ENCODE measurements at places on chromosomes 11 and 22.

- no peak for DNase-seq
These were observed 1.3 kb downstream of the MACROD1 start for GRCh38 chr11:64164392-64165312.

- peak; percentile 81 for DNase-seq
These were observed 9.0 kb upstream of the VPREB1 start for GRCh38 chr22:22235558-22235957.

DNA sequence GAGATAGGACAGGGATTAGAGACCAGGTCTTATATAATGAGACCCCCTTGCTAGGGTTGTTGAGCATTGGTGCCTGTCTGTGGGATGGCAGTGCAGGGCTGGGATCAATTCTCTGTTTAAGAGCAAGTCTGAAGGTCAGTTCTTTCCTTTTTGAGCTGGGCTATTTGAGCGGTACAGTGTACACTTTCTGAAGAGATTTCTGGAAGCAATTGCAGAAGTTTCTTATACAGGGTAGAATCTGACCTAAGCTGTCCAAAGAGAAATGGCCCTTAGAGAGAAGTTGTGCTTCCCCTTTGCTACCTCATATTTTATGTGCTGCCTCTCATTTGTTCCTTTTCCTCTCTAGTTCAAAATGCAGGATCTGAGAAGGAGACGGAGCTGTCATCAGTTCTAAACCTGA, 35.8 kb downstream of the CSTPP1 start:
- DNase-seq: no peak

- DNase-seq: no peak
These were observed 645 bp downstream of the RTCB start for GRCh38 chr22:32411402-32411801.

DNA sequence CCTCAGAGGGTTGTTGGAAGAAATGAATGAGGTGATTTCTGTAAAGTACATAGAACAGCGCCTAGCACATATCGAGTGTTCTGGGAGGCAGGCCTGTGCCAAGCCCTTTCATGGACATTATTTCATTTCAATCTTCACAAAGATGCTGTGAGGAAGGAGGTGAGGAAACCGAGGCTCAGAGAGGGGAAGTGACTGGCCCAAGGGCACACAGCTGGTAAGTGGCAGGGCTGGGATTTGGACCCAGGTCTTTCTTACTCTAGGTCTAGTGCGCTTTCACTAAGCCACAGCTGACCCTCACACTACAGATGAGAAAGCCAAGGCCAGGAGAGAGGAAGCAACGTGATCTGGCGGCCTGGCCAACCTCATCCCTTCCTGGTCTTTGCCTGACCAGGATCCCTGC, 2.0 kb downstream of the PELI3 start:
- no peak for DNase-seq

GRCh38 chr11:127133061-127133460, 132.5 kb upstream of the KIRREL3 start:
- no peak for DNase-seq

GRCh38 chr11:79393362-79394043, 47.3 kb downstream of the TENM4 start:
- no peak for DNase-seq

GRCh38 chr11:27875831-27876775, 175.8 kb upstream of the BDNF start:
- no peak for DNase-seq

- DNase-seq: no peak
These were observed 40.7 kb downstream of the ZNRF3 start for GRCh38 chr22:28923826-28924732.

GRCh38 chr11:86047275-86047991, 21.5 kb downstream of the PICALM start:
- DNase-seq: peak; percentile 79

DNA sequence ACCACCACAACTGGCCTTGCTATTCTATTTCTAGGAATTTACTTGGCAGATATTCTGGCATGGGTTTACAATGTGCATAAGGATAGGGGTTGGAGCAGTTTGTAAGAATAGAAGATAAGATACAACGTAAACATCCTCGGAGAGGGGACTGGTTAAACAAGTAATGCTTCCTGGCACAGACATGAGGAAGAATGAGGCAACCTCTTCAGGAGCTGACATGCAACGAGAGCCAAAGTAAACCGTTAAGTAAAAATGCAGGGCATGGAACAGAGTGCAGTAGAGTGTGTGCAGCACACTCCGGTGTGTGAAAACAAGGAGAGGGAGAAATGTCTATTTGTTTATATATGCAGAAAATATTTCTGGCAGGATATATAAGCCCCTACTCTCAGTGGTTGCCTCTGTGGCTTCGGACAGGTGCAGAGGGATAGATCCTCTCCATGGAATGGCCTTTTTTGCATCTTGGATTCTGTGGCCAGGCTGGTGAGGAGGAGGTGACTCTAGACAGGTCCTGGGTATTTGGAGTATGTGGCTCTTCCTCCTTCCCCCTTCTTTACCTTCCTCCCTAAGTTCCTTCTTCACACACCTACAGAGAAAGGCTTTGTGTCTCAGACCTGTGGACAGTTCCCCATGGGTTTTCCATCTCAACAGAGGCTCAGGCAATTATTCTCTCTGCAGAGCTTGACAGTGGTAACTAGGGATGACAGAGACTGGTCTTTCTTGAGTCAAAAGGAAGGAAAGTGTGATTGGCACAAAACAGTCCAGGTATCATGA, 2.5 kb downstream of the RAB36 start:
- no peak for DNase-seq

DNA sequence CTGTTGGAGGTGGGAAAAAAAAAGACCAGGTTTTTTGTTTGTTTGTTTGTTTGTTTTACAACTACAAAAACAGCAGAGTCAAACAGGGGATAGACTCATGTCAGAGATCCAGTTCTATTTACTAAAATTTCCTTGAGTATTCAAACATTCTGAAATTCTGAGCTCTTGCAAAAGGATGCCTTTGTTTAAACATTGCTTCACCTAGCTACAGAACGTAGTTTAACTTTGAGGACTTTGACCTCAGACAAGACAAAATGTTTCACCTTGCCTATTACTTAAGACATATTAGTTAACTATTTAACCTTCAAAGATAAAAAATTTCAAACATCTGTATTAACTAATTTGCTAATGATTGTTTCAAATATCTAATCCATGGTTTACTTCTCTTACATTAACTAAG, 36.1 kb upstream of the GLYATL2 start:
- no peak for DNase-seq

GRCh38 chr11:62419314-62419929, 589 bp downstream of the SCGB1A1 start:
- no peak for DNase-seq

DNA sequence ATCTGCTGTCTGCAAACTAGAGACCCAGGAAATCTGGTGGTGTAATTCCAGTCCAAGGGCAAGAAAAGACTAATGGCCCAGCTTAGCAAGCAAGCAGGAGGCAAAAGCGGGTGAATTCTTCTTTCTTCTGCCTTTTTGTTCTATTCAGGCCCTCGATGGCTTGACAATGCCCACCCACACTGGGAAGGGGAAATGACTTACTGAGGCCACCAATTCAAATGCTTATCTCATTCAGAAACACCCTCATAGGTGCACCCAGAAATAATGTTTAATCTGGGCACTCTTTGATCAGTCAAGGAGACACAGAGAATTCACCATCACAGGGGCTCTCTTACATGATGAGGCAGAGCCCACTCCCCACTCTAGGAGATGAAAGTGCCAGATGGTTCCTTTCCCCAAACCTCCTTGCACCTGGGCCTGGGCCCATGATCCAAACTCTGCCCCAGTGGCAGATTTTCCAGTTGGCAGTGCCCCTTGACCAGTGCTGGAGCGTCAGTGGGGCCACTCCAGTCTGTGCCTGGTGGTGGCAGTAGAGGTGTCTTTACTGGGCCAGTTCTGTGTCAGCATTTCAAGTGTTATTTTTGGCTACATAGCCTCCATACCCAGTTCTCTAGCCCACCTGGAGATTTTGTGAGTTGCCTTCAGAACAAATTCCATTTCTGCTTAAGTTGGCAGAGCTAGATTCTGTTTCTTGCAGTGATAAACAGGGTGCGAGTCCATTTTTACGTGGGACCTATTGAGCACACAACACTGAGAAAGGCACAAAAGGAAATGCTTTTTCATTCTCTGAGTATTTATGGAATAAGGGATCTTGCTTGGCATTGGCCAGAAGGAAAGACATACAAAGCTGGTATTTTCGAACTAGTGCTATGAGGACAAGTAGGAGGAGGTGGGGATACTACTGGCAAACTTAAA, 7.5 kb downstream of the ELMOD1 start:
- no peak for DNase-seq

GRCh38 chr22:20967697-20968211, 699 bp downstream of the AIFM3 start:
- no peak for DNase-seq

- no peak for DNase-seq
These were observed 37.2 kb upstream of the ETS1 start for GRCh38 chr11:128624269-128625175.

DNA sequence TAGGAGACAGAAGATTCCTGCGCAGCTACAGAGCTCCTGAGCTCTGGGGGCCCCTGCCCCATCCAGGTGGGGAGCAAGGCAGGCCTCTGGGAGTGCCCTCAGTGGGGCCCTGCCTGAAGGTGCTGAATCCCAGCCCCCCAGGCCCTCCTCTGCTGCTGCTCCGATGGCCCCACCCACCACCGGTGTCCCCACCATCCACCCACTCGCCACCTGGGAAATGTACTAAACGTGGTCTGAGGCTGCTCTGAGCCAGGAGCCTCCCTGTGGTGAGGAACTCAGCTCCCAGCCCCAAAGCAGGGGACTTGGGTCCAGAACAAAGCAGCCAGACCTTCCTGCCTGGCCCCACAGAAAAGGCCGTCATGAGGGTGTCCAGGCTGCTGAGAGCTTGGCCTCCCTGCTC, 289.4 kb downstream of the CTTN start:
- DNase-seq: no peak

- DNase-seq: no peak
These were observed 2392.8 kb upstream of the RAG2 start for GRCh38 chr11:38990841-38991240.

DNA sequence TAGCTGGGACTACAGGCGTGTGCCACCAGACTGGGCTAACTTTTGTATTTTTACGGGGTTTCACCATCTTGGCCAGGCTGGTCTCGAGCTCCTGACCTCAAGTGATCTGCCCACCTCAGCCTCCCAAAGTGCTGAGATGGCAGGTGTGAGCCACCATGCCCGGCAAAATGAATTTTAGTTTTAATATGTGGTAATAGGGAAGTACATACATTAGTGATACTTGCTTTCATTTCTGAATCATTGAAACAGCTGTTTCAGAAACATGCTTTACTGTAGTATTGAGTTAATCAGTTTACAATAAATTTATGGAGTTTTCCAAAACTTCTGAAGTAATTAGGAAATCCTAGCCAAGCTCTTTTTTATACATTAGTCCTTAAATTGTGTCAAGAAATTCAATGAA, 15.6 kb downstream of the PCF11 start:
- DNase-seq: no peak

DNA sequence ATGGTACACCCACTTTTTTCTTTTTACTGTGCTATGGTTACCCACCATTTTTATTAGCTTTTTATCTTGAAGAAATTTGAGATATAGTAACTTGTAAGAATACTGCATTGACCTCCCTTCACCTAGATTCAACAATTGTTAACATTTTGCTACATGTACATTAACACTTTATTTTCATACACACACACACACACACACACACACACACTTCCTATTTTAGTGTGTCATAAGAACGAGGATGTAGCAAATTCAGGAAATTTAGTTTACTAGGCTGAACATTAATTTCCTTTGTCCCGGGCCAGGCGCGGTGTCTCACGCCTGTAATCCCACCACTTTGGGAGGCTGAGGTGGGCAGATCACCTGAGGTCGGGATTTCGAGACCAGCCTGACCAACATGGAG, 1.1 kb upstream of the ATP6V1E1 start:
- DNase-seq: no peak

DNA sequence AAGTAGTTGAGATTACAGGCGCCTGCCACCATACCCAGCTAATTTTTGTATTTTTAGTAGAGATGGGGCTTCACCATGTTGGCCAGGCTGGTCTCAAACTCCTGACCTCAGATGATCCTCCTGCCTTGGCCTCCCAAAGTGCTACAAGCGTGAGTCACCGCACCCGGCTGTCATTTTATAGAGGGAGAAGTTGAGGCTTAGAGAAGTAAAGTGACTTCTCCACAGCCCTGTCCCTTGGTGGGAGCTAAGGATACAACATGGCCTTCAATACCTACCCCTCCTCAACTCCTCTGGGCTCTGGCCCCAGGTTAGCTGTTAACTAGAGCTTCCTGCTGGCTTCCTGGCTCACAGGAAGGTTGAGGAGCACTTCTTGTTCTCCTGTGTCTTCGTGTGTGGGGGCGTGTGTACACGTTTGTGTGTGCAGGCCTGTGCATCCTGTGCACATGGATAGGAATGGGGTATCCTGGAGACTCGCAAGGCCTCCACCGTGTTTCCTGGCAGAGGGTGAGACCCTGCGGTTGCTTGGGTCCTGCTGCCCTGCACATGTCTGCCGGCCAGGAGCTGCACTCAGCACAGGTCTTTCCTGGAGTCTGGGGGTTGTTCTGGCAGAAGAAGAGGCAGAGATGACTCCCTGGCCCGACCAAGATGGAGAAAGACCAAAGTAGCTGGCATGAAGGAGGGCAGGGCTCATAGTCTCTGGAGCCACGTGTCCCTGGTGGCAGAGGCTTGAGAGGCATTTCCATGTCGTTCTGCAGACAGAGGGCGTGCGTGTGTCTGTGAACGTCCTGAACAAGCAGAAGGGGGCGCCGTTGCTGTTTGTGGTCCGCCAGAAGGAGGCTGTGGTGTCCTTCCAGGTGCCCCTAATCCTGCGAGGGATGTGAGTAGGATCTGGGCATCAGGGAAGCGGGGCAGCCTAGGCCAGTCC, 2.4 kb downstream of the SIDT2 start:
- peak; percentile 32 for DNase-seq

DNA sequence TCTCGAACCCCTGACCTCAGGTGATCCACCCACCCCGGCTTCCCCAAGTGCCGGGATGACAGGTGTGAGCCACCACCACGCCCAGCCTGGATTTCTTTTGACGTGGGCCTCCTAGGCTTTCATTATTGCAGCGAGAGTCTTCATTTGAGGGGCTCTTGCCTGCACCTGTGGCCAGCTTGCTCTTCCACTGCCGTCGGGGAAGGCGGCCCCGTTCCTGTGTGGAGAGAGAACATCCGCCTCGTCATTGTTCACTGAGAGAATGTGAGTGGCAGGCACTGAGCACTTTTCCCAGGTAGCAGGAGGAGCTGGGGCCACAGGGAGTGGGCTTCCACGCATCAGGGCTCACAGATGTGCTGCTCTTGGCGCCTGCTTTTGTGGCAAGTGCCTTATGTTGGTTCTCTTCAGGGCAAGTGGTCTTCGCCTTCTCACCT, 365.0 kb downstream of the TBC1D22A start:
- DNase-seq: no peak

- no peak for DNase-seq
These were observed 9.9 kb downstream of the PCSK7 start for GRCh38 chr11:117221775-117222517.

- no peak for DNase-seq
These were observed 207.9 kb downstream of the DYNC2H1 start for GRCh38 chr11:103317118-103317517.

- no peak for DNase-seq
These were observed 17.1 kb downstream of the TOM1 start for GRCh38 chr22:35316751-35317150.

- no peak for DNase-seq
These were observed 169.5 kb downstream of the BLID start for GRCh38 chr11:121946514-121946913.
